ENCODE measurements at places on chromosomes 13 and 19.
A peak's percentile ranks its signal among the peaks of the same experiment; 100 is the strongest.

DNA sequence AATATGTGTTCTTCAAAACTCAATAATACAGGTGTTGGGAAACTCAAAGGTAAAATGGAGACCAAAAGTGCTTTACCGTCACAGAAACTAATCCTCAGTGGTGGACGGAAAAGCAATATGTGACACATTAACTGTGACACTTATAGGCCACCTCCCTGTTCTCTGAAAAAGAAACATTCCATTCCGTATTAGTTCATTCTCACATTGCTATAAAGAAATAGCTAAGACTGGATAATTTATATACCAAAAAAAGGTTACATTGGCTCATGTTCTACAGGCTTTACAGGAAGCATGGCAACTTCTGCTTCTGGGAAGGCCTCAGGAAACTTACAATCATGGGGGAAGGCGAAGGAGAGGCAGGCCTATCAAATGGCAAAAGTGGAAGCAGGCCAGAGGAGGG lies 435.3 kb upstream of the HTR2A start:
- no peak for DNase-seq

DNA sequence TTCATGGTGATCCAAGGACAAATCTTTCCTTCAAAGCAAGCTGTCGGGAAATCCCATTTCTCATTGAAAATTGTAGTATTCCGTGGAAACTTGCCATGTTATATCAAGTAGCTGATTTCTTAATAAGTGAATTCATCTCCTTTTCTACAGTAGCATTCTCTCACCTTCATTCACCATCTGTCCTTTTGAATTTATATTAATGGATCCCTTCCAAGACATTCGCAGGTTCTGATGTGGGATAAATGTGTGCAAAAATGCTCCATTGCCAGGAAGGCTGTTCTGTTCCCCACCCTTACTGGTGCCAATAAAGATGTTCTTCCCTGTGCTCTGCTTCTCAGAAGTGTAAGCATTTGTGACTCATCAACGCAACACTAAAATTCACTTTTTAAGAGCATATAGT lies 36.2 kb downstream of the AMER2 start:
- no peak for DNase-seq

DNA sequence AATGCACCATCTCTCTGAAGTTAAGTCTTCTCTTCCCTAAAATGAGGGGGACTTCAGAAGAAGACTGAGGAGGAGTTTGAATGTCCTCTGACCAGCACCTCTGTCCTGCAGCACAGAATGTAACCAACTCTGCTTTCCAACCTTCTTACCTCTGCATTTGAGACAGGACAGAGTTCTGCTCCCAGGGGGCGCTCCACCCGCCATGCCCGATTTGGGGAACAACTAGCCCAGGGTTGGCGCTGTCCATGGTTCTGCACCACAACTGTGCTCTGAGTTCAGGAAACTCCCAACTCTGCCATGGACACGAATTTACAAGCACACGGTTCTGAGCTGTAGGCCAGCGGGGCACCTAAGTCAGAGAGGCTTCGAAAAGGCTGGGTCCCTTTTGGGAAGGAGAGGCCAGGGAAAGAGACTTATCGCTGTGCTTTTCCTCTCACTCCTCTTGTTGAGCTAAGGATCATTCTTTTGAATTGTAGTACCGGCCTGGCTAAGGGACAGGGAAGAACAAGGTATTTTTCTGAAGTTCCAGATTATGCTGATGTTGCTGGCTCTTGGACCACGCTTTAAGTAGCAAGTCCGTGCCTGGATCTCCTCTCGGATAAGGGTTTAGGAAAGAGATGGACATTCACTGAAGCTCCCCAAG lies 22.2 kb downstream of the SIGLEC5 start:
- DNase-seq: peak; percentile 97

GRCh38 chr19:15431396-15432017 lies 12.7 kb upstream of the AKAP8L start:
- DNase-seq: no peak

DNA sequence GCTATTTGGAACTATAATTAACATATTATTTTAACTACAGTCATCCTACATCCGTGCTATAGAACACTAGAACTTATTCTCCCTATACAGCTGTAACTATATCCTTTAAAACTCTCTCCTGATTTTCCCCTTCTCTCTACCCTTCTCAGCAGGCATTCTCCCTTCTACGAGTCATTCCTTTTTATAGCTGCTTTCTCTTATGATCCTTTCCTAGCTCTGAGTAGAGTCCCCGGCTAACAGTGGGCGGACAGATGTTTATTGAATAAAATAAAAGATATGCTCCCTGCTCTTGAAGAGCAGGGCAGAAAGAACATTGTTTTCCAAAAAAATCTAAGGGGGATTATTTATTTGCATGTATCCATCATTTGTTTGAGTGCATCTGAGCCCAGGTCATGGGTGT lies 246.5 kb upstream of the TMTC4 start:
- DNase-seq: no peak

GRCh38 chr19:3801412-3802096 lies 15.4 kb upstream of the MATK start:
- DNase-seq: peak; percentile 53

DNA sequence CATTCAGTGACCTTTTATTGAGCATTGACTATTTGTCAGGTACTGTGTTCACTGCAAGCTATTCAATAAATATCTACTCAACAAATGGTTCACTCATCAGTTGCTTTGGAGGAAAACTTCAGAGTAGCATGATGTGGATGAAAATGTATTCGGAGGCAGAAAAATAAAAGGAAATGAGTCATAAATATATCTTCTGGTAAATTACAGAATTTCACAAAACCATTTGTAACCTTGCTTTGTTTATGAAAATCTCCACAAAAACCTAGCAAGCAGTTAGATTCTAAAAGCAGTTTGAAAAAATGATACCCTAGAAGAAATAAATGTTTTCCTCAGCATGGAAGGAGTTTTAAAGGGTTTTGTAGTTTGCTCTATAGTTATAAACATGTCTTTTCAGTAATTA lies 399.6 kb downstream of the LMO7 start:
- no peak for DNase-seq

DNA sequence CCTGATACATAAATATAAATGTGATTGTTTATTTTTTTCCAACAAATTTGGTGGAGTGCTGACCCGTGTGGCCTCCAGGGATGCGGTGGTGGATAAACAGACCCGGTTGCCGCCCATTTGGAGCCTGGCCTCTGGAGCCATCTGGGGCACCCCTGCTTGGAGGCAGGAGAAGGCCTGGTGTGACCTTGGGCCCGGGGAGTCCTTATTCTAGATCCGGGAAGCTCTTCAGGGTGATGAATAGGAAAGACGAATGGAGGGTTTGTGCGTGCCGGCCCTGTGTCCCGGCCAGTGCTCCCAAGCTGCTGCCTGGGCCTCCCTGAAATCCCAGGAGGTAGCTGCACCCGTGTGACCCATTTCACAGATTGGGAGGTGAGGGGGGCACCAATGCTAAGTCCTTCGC lies 11.5 kb downstream of the PAK4 start:
- DNase-seq: no peak

- DNase-seq: peak; percentile 58
Measured at GRCh38 chr19:35644987-35645679, 3.0 kb upstream of the COX6B1 start.

DNA sequence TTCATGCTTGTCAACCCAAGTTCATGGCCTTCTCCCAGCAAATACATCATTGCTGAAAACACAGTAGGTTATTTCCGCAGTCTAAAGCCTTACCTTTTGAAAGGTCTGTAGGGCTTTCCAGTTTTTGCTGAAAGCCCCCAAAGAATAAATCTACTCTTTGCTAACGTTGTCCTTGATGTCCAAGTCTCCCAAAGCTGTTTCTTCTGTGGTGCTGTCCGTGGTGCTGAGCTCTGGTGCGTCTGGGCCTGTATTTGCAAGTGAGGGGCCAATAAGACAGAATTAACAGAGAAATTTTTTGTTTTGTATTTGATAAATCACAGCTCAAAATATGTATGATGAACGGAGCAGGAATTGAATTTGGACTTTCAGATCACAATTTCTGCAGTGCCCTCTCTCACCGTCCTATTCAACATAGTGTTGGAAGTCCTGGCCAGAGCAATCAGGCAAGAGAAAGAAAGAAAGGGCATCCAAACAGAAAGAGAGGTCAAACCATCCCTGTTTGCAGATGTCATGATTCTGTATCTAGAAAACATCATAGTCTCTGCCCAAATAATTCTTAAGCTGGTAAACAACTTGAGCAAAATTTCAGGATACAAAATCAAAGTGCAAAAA lies 9.8 kb upstream of the LGALS16 start:
- DNase-seq: peak; percentile 53

GRCh38 chr13:51526202-51526601 lies 58.1 kb upstream of the WDFY2 start:
- no peak for DNase-seq

DNA sequence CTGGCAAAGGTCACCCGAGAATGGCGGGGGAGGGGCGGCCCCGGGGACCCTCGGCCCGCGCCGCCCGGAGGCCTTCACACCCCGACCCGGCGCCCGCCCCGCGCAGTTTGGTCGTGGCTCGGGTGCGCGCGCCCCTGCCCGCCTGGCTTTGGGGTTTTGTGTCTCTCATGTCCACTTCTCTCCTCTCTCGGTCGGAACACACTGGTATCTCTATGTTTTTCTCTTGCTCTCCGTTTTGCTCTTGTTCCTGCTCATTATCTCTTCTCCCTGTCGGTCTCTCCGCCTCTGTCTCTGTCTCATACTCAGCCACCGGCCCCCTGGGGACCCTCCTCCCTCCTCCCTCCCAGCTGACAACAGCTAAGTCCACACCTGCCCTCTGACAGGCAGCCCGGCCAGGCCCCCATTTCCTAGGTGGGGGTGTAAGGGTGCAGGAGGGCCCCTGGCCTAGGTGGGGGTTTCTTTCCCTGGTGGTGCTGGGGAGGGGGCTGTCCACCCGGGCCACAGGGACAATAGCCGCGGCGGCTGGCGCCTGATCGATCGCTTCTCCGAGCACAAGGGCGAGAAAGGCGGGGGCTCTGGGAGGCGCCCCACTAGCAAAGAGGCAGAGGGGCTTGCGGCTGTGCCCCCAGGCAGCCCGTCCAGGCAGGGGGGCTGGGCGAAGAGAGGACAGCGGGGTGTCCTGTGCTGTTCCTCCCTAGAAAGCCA lies 2.3 kb downstream of the ONECUT3 start:
- DNase-seq: no peak

DNA sequence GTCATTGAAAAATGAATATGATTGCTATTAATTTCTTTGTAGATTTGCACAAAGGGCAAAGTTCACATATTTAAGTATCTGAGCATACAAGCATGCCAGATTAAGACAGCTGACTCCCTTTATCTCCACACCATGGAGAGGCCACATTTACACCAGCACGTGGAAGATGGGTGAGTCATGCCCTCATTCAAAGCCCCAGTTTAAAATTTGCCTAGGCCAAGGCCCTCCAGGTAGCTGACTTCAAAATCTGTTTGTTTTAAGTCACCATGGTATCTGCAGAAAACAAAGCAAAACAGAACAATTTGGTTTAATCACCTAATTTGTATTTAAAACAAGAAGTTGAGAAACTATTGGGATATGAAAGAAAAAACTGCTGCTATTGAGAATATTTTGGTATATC lies 109.2 kb downstream of the ESD start:
- no peak for DNase-seq

DNA sequence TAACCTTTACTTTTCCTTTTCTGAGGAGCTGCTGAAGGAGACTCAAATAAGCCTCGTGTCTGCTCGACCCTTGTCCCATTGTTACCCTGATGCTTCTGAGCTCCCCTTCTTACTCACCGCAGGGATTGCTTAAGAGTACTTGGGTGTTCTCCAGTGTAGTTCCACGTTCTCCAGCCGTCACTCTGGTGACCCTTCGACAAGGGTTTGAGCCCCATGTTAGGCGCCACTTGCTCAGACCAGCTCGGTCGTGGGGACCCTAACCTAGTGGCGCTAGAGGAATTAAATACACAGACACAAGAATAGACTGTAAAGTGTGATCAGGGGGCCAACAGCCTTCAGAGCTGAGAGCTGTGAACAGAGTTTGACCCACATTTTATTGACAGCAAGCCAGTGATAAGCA lies 10.3 kb downstream of the ZNF480 start:
- DNase-seq: no peak

GRCh38 chr19:47247308-47247990 lies 8.9 kb upstream of the CCDC9 start:
- peak; percentile 78 for DNase-seq

DNA sequence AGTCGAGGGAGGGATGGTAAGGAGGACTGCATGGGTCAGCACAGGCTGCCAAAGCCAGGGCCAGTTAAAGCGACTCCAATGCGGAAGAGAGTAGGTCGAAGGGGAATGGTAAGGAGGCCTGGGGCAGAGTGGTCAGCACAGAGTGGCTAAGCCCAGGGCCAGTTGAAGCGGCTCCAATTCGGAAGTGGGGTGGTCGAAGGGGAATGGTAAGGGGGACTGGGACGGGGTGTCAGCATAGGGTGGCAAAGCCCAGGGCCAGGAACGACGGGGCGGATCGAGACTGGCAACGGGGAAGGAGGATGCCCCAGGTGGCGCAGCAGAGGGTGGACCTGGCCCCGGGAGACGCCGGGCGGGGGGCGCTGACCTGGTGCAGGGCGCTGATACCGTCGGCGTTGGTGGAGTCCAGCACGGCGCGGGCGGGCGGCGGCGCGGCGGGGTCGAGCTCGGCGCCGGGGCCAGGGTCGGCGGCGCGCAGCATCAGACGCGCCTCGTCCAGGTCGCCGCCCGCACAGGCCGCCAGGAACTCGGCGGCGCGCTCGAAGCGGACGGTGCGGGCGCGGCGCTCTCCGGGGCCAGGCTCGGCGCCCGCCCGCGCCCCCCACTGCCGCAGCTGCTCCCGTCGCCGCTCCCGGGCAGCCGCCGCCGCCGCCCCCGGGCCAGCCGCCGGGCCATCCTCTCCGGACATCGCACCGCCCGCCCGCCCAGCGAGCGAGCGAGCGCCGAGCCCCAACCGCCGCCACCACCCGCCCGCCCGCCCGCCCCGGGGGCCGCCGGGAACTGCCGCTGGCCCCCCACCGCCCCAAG lies at the start of gene PPP1R12C:
TSS of gene PPP1R12C (minus strand) at position 779 of the 804 bp plus-strand sequence. CDS start at position 685, 94 bp downstream.
- DNase-seq: no peak

DNA sequence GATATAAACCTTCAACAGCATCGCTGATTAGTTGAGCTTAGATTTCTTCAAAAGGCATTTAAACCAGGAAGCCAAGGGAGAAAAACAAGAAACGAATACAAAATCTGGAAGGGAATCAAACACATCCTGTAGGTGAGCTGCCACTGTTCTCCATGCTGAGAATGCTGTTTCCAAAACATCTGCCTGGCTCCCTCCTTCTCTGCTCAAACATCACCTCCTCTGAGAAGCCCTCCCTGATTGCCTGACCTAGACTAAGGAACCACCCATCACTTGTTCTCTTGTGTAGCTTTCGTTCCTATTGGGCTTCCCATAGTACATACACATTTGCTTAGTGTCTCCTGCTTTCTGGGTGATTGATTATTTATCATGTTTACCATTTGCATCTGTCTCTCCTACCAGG lies 152.7 kb downstream of the CACNA1A start:
- no peak for DNase-seq

DNA sequence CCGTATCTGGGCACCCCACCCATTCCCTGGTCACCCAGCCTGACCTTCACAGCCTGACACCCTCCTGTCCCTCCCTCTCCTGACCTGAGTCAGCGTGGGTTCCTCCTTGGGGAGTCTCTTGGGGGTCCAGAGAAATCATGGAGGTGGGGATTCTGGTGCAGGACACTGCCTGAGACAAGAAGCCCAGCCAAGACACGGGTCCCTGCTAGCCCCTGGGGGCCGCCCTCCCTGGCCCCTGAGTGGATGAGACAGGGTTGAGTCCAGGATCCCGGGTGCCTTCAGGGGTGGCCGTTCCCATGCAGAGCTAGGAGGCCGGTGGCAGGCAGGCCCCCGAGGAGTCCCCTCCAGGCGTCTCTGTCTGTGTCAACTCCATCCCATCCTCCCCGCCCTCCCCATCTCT lies 1.6 kb downstream of the MAP2K7 start:
- DNase-seq: no peak

All from endothelial cell (in vitro differentiated cells).